ENCODE measurements at places on chromosomes 3 and 15.

GRCh38 chr15:90620379-90621067 lies 90.8 kb downstream of the CRTC3 start:
- DNase-seq, result no peak

GRCh38 chr3:78116874-78117273 lies 1077.0 kb downstream of the ROBO2 start:
- no peak for DNase-seq

- no peak for DNase-seq
These were observed 60.5 kb downstream of the GLDN start for GRCh38 chr15:51401872-51402517.

- DNase-seq, result no peak
These were observed 26.0 kb downstream of the LARS2 start for GRCh38 chr3:45414341-45414740.

DNA sequence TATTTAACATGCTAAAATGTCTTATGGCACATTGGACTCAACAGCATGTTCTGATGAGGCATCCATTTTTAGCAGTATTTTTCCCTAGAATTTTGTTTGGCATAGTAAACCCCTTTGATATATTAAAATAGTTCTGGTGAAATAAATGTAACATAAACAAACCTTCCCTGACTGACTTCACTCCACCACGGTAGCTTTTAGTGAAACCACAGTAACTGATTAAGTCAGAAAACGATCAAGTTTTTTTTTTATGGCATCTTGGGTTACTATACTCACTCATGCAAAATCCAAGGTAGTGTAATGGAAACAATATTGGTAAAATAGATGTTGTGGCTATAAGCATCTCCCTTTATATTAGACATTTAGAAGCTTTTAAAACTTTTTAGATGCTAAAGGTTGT lies 2.8 kb downstream of the SERP1 start:
- DNase-seq, result no peak

GRCh38 chr3:144010371-144010770 lies 38.7 kb downstream of the DIPK2A start:
- no peak for DNase-seq

GRCh38 chr3:15385901-15386653 lies 41.3 kb downstream of the METTL6 start:
- DNase-seq, result no peak

- no peak for DNase-seq
These were observed 86.6 kb downstream of the FNDC3B start for GRCh38 chr3:172125963-172126457.

DNA sequence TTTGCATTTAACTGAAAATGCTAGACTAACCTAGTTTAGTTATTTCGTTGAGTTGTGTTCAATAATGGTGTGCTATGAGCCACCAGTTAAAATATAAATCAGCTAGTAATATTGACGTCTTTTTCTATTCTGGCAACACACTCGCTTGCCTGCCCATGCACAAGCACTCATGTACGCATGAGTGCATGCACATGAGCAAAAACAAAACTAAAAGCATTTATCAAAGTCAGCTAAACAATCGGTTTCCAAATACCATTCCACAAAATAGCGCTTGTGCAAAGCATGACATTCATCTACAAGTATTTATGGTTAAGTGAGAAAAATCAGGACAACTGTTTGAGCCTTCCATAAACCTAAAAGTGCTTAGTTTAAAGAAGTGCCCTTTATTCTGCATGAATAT lies 13.1 kb upstream of the SAMMSON start:
- DNase-seq, result no peak

All from RCC 7860 (cell line).